ENCODE measurements at places on chromosomes 13 and 19.

- no peak for DNase-seq
Measured at GRCh38 chr13:26989957-26990713, 181.5 kb downstream of the USP12 start.

DNA sequence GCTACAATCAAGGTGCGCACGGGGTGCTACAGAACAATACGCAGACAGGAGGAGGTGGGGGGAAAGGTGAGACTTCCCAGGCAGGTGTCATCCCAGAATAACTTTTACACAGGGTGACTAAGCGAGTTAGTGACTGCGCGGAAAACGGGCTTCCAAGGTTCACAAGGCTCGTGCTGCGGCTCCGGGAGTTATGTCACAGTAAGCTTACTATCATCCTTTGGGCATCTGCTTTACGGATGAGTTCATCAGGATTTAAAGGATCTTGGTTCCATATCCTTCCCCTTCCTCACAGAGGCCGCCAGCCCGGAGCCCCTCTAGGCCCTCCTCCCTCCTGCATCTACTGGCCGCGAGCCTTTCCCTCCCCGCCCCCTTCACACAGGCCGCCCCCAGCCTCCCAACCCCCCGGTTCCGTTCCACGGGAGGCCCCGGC, 474 bp upstream of the IFT88 start:
- DNase-seq = no peak

DNA sequence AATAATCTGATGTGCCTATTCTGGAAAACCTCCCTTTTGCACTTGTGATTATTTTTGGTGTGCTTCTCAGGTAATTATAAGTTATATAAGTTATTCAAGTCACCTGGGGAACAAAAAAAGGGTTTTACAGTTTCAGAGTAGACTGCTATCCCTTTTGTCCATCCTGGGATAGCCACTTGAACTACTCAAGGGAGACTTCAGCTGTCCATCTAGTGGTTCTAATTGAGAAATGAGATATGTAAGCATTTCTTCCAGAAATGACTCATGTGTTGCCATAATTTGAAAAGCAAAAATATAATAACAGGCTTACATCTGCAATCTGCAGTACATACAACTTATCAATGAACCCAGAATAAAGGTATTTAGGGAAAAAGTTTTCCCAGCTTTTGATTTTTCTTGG, 20.4 kb downstream of the UBL3 start:
- DNase-seq = no peak

- no peak for DNase-seq
Measured at GRCh38 chr13:84821261-84821660, 939.0 kb upstream of the SLITRK1 start.

- no peak for DNase-seq
Measured at GRCh38 chr19:10766671-10767201, 48.9 kb downstream of the DNM2 start.

DNA sequence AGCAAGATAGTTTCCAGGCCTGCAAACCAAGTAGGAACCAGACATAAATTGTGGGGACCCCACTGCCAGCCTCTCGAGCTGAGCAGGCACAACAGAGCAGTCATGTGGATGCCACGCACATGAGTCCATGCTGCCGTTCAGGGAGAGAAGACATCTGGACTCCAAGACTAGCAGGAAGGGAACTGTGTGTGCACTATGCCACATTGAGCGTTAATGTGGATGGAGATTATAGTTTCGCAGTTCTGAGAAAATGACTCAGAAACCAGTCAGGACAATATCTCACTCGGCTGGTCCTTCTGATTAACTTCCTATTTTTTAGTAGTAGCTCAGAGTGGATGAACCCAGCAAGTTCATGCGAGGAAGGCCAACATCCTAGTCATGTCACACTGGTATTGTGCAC, 124.9 kb downstream of the CRYL1 start:
- no peak for DNase-seq

- no peak for DNase-seq
Measured at GRCh38 chr19:54440641-54441040, 8.4 kb upstream of the LENG8 start.

DNA sequence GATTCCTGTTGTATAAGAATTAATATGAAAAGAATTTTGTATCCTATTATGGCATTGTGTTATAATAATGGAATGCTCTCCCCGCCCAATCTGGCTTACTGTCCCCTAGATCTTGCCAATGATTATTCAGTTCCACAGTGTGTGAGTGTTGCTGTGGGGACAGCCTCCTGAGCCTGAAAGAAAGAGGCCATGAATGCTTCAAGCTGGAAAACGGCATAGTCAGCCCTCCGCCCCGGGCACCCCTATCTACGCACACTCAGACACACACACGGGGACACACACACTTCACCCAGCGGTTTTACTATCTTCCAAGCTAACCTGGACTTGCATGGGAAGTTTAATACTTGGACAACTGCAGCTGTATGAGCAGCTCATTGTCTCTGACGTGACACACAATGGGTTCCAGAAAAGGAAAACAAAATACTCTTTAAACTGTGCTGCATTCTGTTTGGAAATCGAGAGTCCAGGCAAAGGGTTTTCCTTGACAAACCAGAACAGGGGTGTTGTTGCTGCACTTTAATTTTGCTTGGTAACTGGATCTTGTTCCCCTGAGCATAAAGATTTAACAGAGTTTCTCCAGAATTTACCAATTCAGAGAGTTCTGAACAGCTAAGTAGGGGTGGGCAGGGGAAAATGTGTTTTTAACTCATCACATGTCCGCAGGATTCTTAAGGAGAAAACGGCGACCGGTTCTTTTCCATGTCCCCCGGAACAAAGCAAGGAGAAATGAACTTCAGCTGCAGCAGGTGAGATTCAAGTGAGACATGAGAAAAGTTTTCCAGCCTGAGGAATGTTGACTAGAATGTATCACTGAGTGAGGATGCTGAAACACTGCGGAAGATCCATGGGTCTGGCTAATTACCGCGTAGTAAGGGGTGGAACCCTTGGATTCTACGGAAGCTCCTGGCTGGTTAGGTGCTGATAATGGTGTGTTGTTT, 472.9 kb downstream of the FOXO1 start:
- no peak for DNase-seq

- no peak for DNase-seq
Measured at GRCh38 chr13:91595677-91596076, 197.3 kb downstream of the GPC5 start.

GRCh38 chr13:20291037-20291436, 58.9 kb upstream of the GJB6 start:
- DNase-seq = no peak

DNA sequence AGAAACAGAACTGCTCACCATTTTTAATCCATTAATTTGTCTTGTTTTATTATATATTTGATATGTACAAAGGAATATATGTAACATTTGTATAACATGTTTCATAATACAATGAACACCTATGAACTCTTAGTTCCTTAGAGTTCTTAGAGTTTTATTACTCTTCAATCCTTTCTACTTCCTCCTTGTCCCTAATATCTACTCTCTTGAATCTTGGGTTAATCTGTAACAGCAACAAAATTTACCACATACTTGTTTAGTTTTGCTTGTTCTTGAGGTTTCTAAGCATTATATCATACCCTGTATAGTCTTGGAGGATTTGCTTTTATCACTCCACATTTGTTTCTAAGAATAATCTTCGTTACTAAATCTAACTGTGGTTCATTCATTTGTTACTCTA, 151.4 kb downstream of the PDS5B start:
- no peak for DNase-seq

GRCh38 chr19:56199687-56200086, 2.1 kb upstream of the ZSCAN5B start:
- no peak for DNase-seq

GRCh38 chr19:17757125-17757524, 5.8 kb downstream of the FCHO1 start:
- no peak for DNase-seq

DNA sequence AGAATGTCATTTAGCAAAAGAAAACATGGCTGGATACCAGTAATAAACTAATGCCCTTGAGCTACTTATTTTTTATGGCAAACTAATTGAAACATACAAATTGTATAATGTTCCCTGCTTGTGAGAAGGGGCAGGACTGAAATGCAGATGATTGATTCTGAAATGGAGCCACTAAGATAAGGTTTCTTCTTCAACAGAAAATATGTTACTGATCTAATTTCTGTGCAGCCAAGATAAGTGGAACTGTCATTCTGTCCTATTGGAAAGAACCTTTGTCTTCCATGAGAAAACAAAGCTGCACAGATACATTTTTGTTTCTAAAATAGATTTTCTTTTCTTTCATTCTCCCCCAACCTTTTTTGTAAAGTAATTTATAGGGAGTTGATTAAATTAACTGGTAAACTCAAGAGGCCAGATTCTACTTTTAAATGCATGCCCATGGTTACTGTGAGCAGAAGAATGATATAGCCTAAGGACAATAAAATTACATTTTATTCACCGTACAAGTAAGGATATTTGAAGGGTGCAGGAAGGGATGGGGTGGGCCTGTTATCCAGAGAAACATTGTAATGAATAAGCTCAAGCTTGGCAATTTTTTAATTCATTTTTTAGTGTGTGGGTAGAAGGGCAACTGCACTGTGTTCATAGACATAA, 39.9 kb downstream of the STARD13 start:
- DNase-seq = no peak

- DNase-seq = no peak
Measured at GRCh38 chr13:77544758-77545338, 9.3 kb downstream of the SCEL start.

DNA sequence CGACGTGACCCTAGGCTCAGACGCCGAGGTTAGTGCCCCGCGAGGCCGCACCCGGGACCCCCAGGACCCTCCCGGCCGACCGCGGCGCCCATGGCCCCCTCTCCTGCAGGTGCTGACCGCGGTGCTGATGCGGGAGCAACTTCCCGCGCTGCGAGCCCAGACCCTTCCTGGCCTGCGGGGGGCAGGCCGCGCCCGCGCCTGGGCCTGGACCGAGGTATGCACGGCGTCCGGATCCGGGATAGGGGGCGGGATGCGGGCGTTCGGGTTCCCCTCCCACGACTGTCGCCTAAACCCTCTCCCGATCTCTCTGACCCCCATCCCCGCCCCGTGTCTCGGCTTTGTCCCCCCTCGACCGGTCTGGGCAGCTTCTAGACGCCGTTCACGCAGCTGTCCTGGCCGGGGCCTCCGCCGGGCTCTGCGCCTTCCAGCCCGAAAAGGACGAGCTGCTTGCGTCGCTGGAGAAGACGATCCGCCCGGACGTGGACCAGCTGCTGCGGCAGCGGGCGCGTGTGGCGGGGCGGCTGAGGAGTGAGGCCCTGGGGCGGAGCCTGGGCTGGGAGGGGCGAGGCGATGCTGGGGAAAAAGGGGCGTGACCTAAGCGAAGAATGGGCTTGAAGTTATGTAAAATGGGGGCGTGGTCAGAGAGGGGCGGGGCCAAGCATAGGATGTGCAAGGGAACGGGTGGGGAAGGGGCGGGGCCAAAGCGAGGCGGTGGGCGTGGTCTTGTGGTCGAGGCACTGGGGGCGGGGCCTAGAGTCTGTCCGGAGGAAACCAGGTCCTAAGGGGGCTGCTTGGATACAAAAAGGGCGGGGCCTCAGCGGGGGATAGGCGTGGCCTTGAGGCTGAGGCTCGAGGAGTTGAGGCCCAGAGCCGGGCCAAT, 16.0 kb upstream of the COLGALT1 start:
- DNase-seq = peak; percentile 98

DNA sequence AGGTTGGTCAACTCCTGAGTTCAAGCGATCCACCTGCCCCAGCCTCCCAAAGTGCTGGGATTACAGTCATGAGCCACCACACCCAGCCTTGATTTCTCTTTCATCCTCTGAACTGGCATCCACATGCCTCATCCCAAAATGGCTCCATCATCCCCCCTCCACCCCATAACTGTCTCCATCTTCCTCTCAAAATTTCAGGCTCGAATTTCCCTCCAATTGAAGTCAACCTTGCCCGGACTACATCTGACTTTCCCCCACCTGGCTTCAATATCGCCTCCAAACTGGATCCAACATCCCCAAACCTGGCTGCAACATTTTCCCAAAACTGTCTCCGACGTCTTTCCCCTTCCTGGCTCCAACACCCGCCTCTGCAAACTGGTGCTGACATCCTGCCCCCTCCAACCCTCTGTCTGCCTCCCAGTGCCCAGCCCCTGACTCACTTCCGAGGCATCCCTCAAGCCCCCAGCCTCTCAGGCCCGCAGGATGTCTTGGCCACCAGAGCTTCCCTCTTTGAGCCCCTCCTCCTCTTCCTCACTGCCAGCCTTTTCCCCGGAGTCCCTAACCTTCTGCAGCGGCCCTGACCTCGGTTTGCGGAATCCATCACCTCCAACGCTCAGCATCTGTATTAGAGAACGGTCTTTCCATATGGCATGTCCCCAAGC, 943 bp downstream of the EXOC3L2 start:
- DNase-seq = no peak

DNA sequence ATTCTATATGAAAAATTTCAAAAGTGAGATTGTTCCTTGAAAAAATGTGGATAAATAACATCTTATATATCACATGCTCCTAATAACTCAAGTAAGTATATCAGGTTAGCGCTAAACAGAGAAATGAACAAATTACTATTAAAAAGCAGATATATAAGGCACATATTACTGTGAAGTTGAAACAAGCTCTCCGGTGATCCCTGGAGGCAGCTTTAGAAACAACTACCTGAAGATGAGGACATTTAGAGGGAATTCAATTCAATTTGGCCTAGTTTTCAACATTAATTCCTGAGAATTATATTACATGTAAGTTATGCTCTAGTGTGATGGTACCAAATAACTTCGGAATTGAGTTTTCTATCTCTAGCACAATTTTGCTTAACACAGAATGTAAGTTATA, 1373.6 kb upstream of the SPRY2 start:
- DNase-seq = no peak

- DNase-seq = peak; percentile 84
Measured at GRCh38 chr19:15449620-15450527, at the start of gene WIZ. Gene WIZ (minus strand): TSS chr19:15449956. CDS start chr19:15448307, 1,649 bp downstream.

DNA sequence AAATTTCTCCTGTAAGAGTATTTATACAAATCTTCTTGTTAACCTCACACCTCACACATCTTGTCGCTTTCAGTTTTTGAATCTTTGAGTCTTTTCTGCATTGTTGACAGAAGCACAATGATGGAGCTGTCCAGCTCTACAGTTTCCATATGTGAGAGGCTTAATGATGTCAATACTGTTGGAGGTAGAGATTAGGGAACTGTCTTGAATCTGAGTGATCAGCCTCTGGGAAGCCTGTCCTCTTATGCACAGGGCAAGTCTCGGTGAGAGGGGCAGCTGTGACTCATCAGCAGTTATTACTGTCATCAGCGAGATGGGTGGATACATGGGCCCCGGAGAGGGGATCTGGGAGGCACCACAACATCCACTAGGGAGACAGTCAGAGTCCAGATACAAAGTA, 4.6 kb upstream of the ITGBL1 start:
- no peak for DNase-seq

DNA sequence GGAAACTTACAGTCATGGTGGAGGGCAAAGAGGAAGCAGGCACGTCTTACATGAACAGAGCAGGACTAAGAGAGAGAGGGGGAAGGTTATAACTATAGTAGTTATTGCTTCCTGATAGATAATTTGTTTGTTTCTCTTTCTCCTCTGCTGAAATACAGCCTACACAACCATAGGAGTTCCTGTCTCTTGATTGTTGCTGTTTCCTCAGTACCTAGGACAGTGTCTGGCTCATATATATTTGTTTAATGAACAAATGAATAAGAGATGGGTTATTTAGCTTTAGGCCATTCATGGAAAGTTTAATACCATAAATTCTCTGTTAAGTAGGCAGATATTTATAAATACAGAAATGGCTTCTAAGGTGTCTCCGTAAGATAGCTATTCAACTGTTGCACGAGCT, 95.2 kb downstream of the PCCA start:
- no peak for DNase-seq

Data from activated CD4-positive, alpha-beta memory T cell treated with anti-CD3 and anti-CD28 coated beads, Interleukin-2, amount 10 ng/mL, durations not matched to agents 7 days and 5 days (primary cell).